Heart left ventricle (tissue), 16 donors: ENCODE measurements at places on chromosomes 3 and 15. TPM values are rescaled to one million over a fixed set of nuclear protein-coding genes. Genes with fewer than 3 reads are reported as not detected.
A peak's percentile ranks its signal among the peaks of the same experiment; 100 is the strongest.

- no peak for DNase-seq
Measured at GRCh38 chr15:84666373-84666772, 8.4 kb upstream of the NMB start.

DNA sequence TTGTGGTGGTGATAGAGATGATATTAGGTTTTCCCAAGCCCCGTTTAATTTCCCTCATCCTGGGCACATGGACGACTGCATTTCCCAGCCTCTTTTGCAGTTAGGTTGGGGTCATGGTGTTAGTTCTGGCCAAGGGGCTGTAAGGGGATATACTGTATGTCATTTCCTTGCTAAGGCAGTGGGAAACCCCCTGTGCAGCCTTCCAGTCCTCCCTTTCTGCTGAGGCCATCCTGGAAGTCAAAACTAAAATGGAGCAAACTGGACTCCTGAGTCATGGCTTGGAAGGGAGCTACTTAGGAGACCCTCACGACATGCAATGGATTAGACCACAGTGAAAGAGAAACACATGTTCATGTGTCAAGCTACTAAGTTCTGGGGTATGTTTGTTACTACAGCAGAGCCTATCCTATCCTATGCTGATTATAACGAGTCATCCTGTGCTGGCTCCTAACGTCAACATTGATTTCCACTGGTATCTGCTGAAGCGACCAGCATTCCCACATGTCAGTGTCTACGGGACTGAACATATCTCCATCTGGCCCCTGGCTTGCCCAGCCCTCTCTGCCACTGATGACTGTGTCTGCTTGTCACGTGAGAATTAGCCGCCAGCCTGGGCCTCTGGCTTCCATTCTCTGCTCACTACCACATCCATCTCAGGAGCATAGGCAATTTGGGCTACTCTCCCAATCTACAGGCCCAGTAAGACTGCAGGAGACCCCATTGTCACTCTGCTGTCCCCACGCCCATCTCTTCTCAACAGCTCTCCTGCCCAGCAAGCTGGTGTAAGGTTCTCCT is 85.6 kb upstream of the MEF2A start:
- DNase-seq = no peak

GRCh38 chr3:159711560-159712333 is 276.9 kb upstream of the IL12A start:
- peak; percentile 52 for DNase-seq

- DNase-seq = no peak
Measured at GRCh38 chr3:4517643-4518311, 24.6 kb downstream of the ITPR1 start.

DNA sequence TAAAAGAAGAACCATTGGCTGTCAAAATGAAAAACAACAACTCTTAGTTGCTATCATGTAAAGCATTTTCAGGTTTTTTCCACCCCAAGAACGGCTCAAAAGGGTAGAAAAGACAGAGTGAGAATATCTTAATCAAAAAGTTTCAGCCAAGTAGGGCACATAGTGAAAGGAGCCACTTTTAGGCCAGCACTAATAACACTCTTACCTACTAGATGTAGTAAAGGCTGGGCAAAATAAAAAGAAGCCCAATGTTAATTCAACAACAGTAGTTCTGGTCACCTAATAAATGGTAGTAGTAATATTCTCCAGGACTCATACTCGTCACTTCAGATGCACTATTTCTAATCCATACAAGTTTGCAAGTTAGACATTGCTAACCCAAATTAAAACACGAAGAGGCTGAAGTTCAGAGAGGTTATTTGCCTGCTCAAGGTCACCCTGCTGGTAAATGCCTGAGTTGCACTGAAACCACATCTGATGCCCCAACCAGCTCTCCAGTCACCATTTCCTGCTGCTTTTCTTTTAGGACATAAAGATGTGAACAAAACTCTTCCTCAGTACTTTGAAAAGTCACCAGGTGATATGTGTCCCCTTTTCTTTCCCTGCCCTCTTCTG is 7.5 kb downstream of the GOLIM4 start:
- no peak for DNase-seq

DNA sequence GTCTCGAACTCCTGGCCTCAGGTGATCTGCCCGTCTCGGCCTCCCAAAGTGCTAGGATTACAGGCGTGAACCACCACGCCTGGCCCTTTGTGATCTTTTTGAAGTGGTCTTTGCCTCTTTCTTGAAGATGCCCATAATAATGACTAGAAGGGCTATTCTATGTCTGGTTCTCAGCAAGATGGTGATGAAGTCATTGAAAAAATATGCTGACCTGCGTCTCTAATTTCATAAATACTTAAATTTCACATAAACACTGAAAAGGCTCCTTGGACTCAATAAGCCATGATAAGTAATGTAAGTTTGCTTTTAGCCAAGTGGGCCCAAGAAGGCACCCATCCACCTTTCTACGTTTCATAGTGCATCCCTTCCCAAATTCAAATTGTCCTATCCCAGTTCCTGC is 775 bp upstream of the MAPK6 start:
- no peak for DNase-seq

GRCh38 chr3:123318374-123318773 is 116.6 kb downstream of the SEC22A start:
- DNase-seq = no peak

DNA sequence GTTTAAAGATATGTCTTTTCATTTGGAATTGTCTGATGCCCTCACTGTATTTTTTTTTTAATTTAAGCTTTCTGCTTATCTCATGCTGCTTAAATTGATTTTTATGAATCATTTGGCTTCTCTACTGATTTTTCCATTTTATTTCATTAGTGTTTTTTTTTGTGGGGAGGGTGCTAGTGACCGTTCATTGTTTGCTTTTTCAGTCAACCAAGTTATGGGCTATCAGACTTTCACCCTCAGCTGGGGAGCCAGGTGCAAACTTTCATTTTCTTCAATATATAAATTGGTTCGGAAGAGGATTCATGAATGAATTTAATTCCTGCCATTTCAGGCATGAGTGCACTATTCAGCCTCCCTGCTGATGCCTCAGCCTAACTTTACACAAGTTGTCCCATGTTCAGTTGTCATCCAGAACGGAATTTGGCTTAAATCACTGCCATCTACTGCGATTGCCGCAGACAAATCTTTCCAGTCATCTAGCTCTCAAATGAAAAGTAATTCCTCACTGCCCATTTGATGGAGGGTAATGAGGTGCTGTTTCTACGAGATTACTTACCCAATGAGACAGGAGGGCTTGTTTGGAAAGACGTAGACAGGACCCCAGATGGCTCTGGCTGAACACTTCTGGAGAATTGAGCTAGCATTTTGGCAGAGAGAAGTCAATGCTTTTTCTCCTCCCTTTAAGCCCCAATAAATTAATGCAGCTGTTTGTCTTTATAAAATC is 89.9 kb upstream of the RORA start:
- DNase-seq = no peak

- DNase-seq = no peak
Measured at GRCh38 chr15:69265347-69265955, 33.3 kb upstream of the PAQR5 start.

- DNase-seq = peak; percentile 39
Measured at GRCh38 chr15:74430510-74430951, 3.2 kb downstream of the SEMA7A start.

- DNase-seq = no peak
Measured at GRCh38 chr15:83845230-83845629, 191.3 kb downstream of the ADAMTSL3 start.

DNA sequence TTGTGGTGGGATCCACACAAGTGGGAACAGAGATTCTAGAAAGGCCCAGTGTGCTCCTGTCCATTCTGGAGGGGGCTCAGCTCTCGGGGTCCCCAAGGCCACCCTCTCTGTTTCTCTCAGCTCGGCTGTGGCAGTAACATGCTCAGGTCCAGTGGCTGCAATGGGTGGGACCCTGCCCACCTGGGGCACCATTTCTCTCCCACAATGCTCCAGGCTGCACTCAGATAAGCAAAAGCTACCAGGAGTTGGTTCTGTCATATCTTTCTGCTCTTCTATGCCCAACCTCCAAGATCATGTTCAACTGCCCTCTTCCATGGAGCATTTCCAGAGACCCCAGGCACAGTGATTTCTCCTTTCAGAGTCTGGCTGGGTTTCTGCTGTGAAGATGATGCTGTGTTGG is 40.8 kb downstream of the ITGA11 start:
- DNase-seq = peak; percentile 11

- no peak for DNase-seq
Measured at GRCh38 chr3:60854791-60855190, 396.5 kb downstream of the FHIT start.

GRCh38 chr15:26615188-26615926 is 157.5 kb downstream of the GABRB3 start:
- DNase-seq = no peak

DNA sequence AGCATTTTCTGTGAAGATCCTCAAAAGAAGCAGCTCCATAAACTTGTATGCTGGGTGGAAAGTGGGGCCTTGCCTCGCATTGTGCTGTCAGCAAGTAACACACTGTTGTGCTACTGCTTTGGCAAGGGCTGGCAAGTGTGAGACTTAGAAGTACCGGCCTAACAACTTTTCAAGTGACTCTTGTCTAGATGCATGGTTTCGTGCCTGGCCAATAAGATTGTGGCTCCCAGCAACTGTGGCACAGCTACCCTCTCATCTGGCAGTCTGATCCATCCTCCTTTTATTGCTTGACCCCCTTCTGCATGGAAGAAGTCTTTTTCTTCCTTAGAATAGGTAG is 79.4 kb upstream of the VEPH1 start:
- no peak for DNase-seq

DNA sequence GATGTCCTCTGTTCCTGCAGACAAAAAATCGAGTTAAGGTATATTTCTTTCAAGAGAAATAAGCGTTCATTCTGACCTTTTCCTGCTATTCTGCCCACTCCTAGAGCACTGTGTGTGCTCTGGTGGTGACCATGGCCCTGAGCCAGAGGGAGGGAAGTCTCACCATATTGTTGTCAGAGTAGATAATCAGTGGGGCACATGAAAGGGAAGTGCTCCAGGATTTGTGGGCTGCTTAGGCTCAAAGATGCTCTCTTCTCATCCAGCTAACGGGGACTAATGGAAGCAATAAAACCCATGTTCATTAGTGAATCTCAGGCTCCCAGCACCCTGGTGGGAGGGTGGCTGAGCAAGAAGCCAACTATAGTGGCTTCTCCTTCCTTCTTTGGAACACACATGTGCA is 70.7 kb upstream of the EOMES start:
- DNase-seq = no peak

DNA sequence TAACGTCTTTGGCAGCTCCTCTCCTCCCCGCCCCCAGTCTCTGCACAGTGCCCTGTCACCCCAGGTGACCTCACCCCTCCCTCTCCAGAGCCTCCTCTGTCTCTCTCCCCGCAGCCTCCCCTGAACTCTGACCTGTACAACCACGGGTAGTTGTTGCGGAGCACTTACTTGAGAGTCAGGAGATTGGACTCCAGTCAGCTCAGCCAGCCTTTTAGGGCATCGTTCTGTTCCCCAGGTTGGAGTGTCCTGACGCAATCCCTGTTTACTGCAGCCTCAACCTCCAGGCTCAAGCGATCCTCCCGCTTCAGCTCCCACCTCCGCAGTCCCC is 177.7 kb downstream of the UACA start:
- DNase-seq = no peak

DNA sequence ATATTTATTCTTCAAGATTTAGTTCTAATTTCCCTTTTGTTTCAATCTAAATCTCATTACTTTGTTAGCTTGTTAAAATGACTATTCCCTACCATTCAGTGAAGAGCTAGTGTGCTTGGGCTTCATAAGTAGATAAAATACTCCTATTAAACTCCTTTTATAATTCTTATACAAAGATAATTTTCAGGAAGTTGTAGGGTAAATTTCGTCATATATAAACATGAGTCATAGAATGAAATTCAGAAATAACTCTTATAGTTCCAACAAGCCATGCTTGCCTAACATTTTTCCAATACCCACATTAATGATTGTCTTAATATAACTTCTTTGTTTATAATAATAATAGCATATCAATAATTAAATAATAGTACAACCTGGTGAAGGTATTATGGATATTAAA is 407.3 kb downstream of the NAALADL2 start:
- DNase-seq = no peak

GRCh38 chr15:73047882-73048281 is 4.4 kb upstream of the NEO1 start:
- no peak for DNase-seq

DNA sequence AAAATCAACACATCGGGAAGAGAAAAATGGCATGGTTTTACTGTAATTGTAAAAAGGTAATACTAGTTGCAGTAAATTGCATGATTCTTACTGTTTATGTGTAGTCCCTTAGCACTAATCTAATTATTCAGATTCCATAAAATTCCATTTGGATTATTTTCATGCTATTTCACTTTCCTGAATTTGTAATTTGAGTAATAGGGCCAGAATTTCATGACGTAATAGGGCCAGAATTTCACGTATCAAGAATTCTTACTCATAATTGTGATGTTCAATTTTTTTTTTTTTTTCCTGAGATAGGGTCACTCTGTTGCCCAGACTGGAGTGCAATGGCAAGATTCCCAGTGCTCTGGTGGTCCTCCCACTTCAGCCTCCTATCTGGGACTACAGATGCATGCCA is 2.9 kb upstream of the U2SURP start:
- no peak for DNase-seq

GRCh38 chr3:125028657-125029056 is 27.1 kb downstream of the HEG1 start:
- no peak for DNase-seq

GRCh38 chr3:13638927-13639326 is 90.0 kb downstream of the FBLN2 start:
- DNase-seq = no peak

Gene DET1
- 8.7 TPM for total RNA-seq

Gene GPR27
- total RNA-seq = 6.7 TPM

Gene SPRED1
- 11.2 TPM for total RNA-seq

Gene AHSG
- not detected for total RNA-seq

Gene CCRL2
- total RNA-seq = 3.2 TPM

Gene TEX55
- not detected for total RNA-seq

Gene ZCWPW2
- total RNA-seq = 1.8 TPM

Gene CIDEC
- not detected for total RNA-seq
